Spinal cord (tissue), 10 donors: ENCODE measurements at places on chromosomes 3 and 15. TPM values are rescaled to one million over a fixed set of nuclear protein-coding genes. Genes with fewer than 3 reads are reported as not detected.

- DNase-seq, result no peak
- no peaks in the 10 kb centered on the region for H3K27me3 ChIP-seq
- H3K36me3 ChIP-seq, result peaks cover 13% of the 10 kb centered on the region
- no peaks in the 10 kb centered on the region for H3K4me1 ChIP-seq
Observed at GRCh38 chr3:101646726-101647125, 30.2 kb downstream of the ZBTB11 start.

The TKT gene
- 118 TPM for total RNA-seq

- peak; percentile 2 for DNase-seq
- peak overlapping the region; percentile 83 for H3K27ac ChIP-seq
- no peaks in the 10 kb centered on the region for H3K36me3 ChIP-seq
- H3K4me1 ChIP-seq, result peaks cover 7% of the 10 kb centered on the region
- peak overlapping the region; percentile 83 for H3K4me3 ChIP-seq
Observed at GRCh38 chr3:98734306-98734705, 28.8 kb upstream of the ST3GAL6 start.

DNA sequence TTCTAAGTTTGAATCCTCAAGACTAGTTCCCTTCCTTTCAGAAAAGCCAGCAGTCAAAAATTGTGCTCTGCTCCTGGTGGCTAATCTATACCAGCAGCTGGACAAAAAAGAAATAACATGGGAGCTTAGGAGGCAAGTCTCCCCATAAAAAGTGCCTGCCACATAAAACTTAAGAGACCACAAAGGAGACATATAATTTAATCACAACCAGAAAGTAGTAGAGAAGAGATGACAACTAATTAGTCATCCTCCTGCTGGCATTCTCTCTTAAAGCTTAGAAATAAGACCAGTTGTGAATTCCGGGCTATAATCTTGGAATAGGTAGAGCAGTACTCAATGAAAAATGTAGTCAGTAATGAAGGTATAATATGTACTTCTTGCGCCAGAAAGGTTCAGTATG is 20.2 kb upstream of the IMPG2 start:
- H3K4me1 ChIP-seq, result no peaks in the 10 kb centered on the region
- no peaks in the 10 kb centered on the region for H3K27me3 ChIP-seq
- no peak overlapping the region for H3K27ac ChIP-seq
- DNase-seq, result no peak
- H3K4me3 ChIP-seq, result no peak overlapping the region
- no peaks in the 10 kb centered on the region for H3K36me3 ChIP-seq

The LRRC28 gene
- 36.1 TPM for total RNA-seq

GRCh38 chr15:57218826-57219576 is 157.3 kb upstream of the CGNL1 start:
- no peaks in the 10 kb centered on the region for H3K27me3 ChIP-seq
- H3K27ac ChIP-seq, result peak overlapping the region; percentile 67
- DNase-seq, result peak; percentile 95
- no peaks in the 10 kb centered on the region for H3K4me1 ChIP-seq

The TRH gene
- total RNA-seq, result 7.0 TPM

- H3K27ac ChIP-seq, result peak overlapping the region; percentile 40
- no peak for DNase-seq
- H3K4me1 ChIP-seq, result peaks cover 18% of the 10 kb centered on the region
- H3K36me3 ChIP-seq, result no peaks in the 10 kb centered on the region
- H3K27me3 ChIP-seq, result peaks cover 22% of the 10 kb centered on the region
Observed at GRCh38 chr15:96053781-96054428, 276.6 kb upstream of the NR2F2 start.

- DNase-seq, result no peak
- peaks cover 26% of the 10 kb centered on the region for H3K36me3 ChIP-seq
- no peak overlapping the region for H3K27ac ChIP-seq
- H3K27me3 ChIP-seq, result no peaks in the 10 kb centered on the region
Observed at GRCh38 chr3:23921052-23921511, 4.2 kb downstream of the RPL15 start.

DNA sequence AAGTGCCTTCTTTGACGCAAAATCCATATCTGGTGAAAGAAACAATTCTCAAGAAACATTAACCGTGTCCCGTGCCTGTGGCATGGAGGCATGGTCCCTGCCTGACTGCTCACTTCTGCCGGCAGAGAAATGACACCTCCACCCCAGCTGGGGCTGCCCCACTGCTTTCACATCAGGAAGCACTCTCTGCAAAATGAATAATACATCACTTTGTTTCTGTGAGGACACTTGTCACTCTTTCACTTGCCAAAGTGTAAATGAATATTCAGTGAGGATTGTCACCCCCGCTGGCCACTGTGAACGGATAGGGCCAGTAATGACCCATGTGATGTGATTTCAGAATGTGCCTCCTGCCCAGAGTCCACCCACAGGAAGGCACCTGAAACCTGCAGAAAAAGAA is 31.1 kb upstream of the SLC24A5 start:
- H3K27me3 ChIP-seq, result no peaks in the 10 kb centered on the region
- no peak overlapping the region for H3K4me3 ChIP-seq
- no peak for DNase-seq
- no peak overlapping the region for H3K27ac ChIP-seq
- peaks cover 16% of the 10 kb centered on the region for H3K4me1 ChIP-seq
- no peaks in the 10 kb centered on the region for H3K36me3 ChIP-seq

The ABTB1 gene
- total RNA-seq, result 11.2 TPM

The SLC6A11 gene
- 50.0 TPM for total RNA-seq

The P2RY14 gene
- 6.1 TPM for total RNA-seq

The SLC6A1 gene
- 228 TPM for total RNA-seq

The TM4SF1 gene
- total RNA-seq, result 106 TPM

DNA sequence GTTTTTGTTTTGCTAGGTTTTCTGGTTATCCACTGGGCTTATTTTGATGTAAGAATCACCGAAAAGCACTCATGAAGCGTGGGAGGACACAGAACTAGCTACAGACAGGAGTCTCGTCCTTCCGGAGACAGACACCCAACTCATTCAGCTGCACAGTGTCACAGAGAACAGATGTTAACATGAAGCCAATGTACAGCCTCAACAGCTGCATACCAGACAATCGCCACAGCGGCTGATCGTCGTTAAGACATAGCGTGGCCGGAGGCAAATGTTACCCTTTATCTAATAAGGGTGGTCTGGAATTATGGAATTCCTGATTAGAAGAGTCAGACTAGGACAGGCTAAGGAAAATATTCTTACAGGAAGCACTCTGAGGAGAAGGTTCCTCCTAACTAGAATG is 1.1 kb upstream of the PYGO1 start:
- no peaks in the 10 kb centered on the region for H3K27me3 ChIP-seq
- peak; percentile 26 for DNase-seq
- peaks cover 7% of the 10 kb centered on the region for H3K4me1 ChIP-seq

- H3K4me1 ChIP-seq, result peaks cover 13% of the 10 kb centered on the region
- no peaks in the 10 kb centered on the region for H3K36me3 ChIP-seq
- peak overlapping the region; percentile 10 for H3K4me3 ChIP-seq
- peak; percentile 87 for DNase-seq
- H3K27ac ChIP-seq, result no peak overlapping the region
- no peaks in the 10 kb centered on the region for H3K27me3 ChIP-seq
Observed at GRCh38 chr15:23857028-23857641, 170.0 kb upstream of the NDN start.

DNA sequence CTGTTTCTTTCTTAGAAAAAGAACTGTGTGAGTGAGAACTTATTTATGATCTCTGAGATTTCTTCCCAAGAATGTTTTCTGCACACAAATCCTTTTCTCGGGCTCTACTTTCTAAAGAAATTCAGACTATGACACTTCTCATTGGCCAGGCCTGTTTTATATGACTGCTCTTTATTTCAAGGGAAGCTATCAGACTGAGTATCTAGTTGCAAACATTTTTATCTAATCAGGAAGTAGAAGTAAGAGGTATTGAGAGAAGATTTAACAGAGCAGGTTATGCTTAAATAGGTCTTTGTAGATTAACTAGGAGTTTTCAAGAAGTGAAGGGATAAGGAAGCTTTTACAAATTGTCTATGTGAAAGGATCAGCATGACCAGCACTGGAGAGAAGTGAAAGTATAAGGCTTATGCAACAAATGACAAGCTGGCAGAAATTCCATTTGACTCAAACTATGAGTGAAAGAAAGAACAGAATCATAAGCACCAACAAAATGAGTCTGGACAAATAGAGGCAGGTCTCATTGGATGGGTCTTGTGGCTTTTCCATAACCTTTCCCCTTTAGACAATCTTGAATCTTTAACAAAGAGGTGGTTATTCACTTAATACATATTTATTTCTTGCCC is 71.9 kb upstream of the CHL1 start:
- no peak overlapping the region for H3K27ac ChIP-seq
- H3K36me3 ChIP-seq, result no peaks in the 10 kb centered on the region
- no peak overlapping the region for H3K4me3 ChIP-seq

GRCh38 chr3:169827712-169828111 is 15.0 kb upstream of the LRRC34 start:
- H3K4me3 ChIP-seq, result no peak overlapping the region
- no peak overlapping the region for H3K27ac ChIP-seq
- no peak for DNase-seq
- H3K27me3 ChIP-seq, result no peaks in the 10 kb centered on the region
- H3K36me3 ChIP-seq, result no peaks in the 10 kb centered on the region
- no peaks in the 10 kb centered on the region for H3K4me1 ChIP-seq

The ZNF639 gene
- 53.6 TPM for total RNA-seq

- H3K27me3 ChIP-seq, result no peaks in the 10 kb centered on the region
- H3K36me3 ChIP-seq, result no peaks in the 10 kb centered on the region
- no peak overlapping the region for H3K4me3 ChIP-seq
- H3K27ac ChIP-seq, result no peak overlapping the region
- H3K4me1 ChIP-seq, result no peaks in the 10 kb centered on the region
Observed at GRCh38 chr3:135082706-135083105, 287.6 kb downstream of the EPHB1 start.

The PRR23C gene
- total RNA-seq, result not detected

- H3K4me1 ChIP-seq, result peaks cover 5% of the 10 kb centered on the region
- H3K36me3 ChIP-seq, result peaks cover 6% of the 10 kb centered on the region
- H3K27ac ChIP-seq, result no peak overlapping the region
- H3K4me3 ChIP-seq, result no peak overlapping the region
- no peaks in the 10 kb centered on the region for H3K27me3 ChIP-seq
Observed at GRCh38 chr15:97966246-97966645, 5.7 kb downstream of the ARRDC4 start.

DNA sequence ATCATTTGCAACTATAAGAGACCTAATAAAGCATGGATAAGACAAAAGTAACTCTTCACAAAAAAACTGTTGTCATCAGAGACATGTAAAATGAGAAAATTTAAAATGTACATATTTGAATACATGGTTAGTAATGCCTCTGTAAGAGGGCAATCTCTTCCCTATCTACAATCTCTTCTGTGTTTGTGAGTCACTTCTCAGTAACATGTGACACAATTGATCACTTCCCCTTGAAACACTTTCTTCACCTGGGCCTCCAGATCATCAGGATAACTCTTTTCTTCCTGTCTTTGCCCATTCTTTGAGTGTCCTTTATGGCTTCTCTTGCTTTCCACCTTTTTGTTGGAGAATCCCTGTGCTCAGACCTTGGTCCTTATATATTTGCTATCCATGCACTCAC is 50.4 kb downstream of the TFDP2 start:
- DNase-seq, result no peak
- no peak overlapping the region for H3K4me3 ChIP-seq
- H3K27ac ChIP-seq, result no peak overlapping the region

GRCh38 chr15:66783725-66784124 is 81.7 kb downstream of the SMAD6 start:
- no peak overlapping the region for H3K4me3 ChIP-seq
- H3K27me3 ChIP-seq, result no peaks in the 10 kb centered on the region
- peaks cover 14% of the 10 kb centered on the region for H3K4me1 ChIP-seq

GRCh38 chr3:118890206-118890605 is 144.4 kb downstream of the IGSF11 start:
- H3K4me3 ChIP-seq, result no peak overlapping the region
- H3K4me1 ChIP-seq, result peaks cover 3% of the 10 kb centered on the region
- H3K27me3 ChIP-seq, result no peaks in the 10 kb centered on the region
- H3K27ac ChIP-seq, result peak overlapping the region; percentile 81

GRCh38 chr15:64161688-64162477 is 939 bp downstream of the PPIB start:
- DNase-seq, result no peak
- no peaks in the 10 kb centered on the region for H3K27me3 ChIP-seq
- H3K36me3 ChIP-seq, result peaks cover 45% of the 10 kb centered on the region
- peak overlapping the region; percentile 75 for H3K27ac ChIP-seq
- peaks cover 29% of the 10 kb centered on the region for H3K4me1 ChIP-seq
- peak overlapping the region; percentile 86 for H3K4me3 ChIP-seq

The SOX14 gene
- 0.39 TPM for total RNA-seq

DNA sequence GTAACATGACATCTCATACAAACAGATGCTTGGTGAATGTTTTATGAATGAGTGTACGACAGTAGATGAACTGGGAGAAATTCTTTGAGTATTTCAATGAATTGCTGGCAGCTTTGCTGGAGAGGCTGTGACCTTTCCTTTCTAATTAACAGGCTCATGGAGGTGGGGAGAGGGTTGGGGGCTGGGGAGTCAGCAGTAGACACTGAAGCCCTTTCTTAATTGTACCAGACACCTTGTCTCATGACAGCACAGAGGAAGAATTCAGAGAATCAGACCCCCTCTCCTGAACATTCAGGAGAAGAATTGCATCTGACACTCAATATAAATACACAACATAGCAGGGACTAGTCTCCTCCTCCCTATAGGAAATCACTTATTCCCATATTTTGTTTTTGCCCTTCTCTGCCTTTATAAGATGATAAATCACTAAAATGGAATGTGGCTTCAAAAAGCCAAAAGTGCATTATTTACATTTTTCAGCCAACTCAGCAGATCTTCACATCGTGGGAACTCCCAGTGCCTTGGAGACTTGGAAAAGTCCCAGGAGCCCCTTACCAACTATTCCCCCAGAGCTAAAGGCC is 66.2 kb upstream of the TPM1 start:
- no peaks in the 10 kb centered on the region for H3K27me3 ChIP-seq
- no peak overlapping the region for H3K27ac ChIP-seq
- no peak overlapping the region for H3K4me3 ChIP-seq
- peak; percentile 14 for DNase-seq

- H3K27ac ChIP-seq, result no peak overlapping the region
- H3K4me3 ChIP-seq, result no peak overlapping the region
- H3K36me3 ChIP-seq, result no peaks in the 10 kb centered on the region
- H3K27me3 ChIP-seq, result no peaks in the 10 kb centered on the region
- H3K4me1 ChIP-seq, result no peaks in the 10 kb centered on the region
Observed at GRCh38 chr3:136882571-136882970, 20.6 kb downstream of the NCK1 start.

- peaks cover 2% of the 10 kb centered on the region for H3K27me3 ChIP-seq
- H3K4me1 ChIP-seq, result peaks cover 15% of the 10 kb centered on the region
- H3K27ac ChIP-seq, result no peak overlapping the region
Observed at GRCh38 chr15:69881302-69881670, 216.4 kb downstream of the TLE3 start.

GRCh38 chr15:99917252-99917651 is 184.0 kb upstream of the LYSMD4 start:
- H3K36me3 ChIP-seq, result no peaks in the 10 kb centered on the region
- H3K27ac ChIP-seq, result no peak overlapping the region
- H3K4me3 ChIP-seq, result no peak overlapping the region
- no peaks in the 10 kb centered on the region for H3K27me3 ChIP-seq
- H3K4me1 ChIP-seq, result peaks cover 20% of the 10 kb centered on the region

The ATP13A5 gene
- total RNA-seq, result 0.89 TPM

DNA sequence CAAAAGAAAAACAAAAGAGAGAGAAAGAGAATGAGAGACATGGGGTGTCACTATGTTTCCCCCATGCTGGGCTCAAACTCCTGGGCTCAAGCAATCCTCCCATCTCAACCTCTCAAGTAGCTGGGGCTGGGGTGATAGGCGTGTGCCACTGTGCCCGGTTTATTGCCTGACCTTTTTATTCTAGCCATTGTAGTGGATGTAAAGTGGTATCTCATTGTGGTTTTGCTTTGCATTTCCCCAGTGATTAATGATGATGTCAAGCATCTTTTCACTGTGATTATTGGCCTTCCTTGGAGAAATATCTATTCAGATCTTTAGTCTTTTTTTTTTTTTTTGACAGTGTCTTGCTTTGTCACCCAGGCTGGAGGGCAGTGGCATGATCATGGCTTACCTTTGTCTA is 37.7 kb upstream of the GK5 start:
- no peak overlapping the region for H3K4me3 ChIP-seq
- H3K4me1 ChIP-seq, result no peaks in the 10 kb centered on the region
- DNase-seq, result no peak
- H3K36me3 ChIP-seq, result no peaks in the 10 kb centered on the region
- H3K27me3 ChIP-seq, result no peaks in the 10 kb centered on the region
